ENCODE measurements at places on chromosomes 16 and 17.

GRCh38 chr16:88973007-88973410, 4.0 kb downstream of the CBFA2T3 start:
- H3K4me1 ChIP-seq: peaks cover 18% of the 10 kb centered on the region
- DNase-seq: no peak
- peaks cover 3% of the 10 kb centered on the region for H3K36me3 ChIP-seq
- peaks cover 68% of the 10 kb centered on the region for H3K27me3 ChIP-seq
- no peak overlapping the region for H3K4me3 ChIP-seq

DNA sequence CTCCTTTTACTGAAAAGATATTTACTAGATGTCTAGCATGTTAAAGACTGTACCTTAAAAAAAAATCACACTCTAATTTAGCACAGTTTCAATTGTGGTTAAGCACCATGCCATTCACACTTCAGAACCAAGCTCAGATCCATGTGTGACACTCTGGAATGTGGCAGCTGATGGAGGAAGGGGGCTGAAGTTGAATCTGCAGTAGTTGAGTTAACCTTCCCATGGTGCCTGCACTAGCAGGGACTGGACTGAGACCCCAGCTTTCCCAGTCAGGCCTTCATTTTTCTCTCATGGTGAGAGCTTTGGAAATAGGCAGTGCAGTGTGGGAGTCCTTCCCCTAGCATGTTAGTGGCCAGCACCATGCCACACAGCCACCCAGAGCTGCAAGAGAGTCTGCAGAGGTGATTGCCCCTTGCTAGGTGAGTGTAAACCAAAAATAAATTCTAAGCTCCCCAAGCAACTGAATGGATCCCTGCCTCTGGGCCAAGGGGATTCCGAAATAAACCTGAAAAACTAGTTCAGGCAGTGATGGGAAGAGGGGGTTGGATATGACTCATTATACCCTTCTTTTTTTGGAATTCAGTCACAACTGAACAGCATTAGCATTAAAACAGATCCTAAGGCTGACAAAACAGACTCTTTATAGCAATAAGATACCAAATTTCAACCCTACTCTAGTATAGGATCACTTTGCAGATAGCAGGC, 208.5 kb downstream of the WWOX start:
- H3K4me3 ChIP-seq: no peak overlapping the region
- DNase-seq: no peak
- no peaks in the 10 kb centered on the region for H3K27me3 ChIP-seq
- no peak overlapping the region for H3K27ac ChIP-seq

DNA sequence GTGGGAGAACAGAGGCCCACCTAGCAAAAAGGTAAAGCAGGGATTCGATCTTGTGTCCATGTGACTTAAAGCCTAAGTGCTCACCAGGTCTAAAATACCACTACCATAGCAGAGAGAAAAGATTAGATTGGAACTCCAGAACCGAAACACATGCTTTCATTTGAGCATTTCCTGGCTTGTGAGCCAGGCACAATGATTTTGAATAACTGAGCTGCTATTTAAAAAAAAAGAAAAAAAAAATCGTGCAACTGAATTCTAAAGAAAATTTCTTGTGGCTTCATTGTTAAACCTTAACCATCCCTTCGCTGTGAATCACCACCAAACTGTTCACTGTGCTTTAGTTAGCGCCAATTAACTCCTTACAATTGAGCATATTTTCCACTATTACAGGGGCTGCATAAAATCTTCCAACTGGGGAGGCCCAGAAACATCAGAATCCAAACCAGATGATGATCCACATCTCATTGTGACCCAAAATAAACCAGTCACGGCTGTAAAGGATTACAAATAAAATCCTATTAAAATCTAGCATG, 366.4 kb upstream of the ERCC4 start:
- no peaks in the 10 kb centered on the region for H3K27me3 ChIP-seq
- H3K27ac ChIP-seq: no peak overlapping the region
- peaks cover 2% of the 10 kb centered on the region for H3K36me3 ChIP-seq
- DNase-seq: no peak
- no peaks in the 10 kb centered on the region for H3K4me1 ChIP-seq

GRCh38 chr17:57962279-57963148, 7.3 kb upstream of the CUEDC1 start:
- peaks cover 19% of the 10 kb centered on the region for H3K27me3 ChIP-seq
- DNase-seq: no peak
- H3K27ac ChIP-seq: no peak overlapping the region
- no peaks in the 10 kb centered on the region for H3K36me3 ChIP-seq
- peaks cover 7% of the 10 kb centered on the region for H3K4me1 ChIP-seq

GRCh38 chr17:72121164-72122009, 567 bp downstream of the SOX9 start:
- DNase-seq: no peak
- H3K4me1 ChIP-seq: peaks cover 8% of the 10 kb centered on the region
- peaks cover 58% of the 10 kb centered on the region for H3K27me3 ChIP-seq
- H3K36me3 ChIP-seq: peaks cover 10% of the 10 kb centered on the region

- H3K27ac ChIP-seq: peak overlapping the region; percentile 83
- H3K27me3 ChIP-seq: no peaks in the 10 kb centered on the region
- H3K36me3 ChIP-seq: no peaks in the 10 kb centered on the region
- no peak for DNase-seq
- peaks cover 16% of the 10 kb centered on the region for H3K4me1 ChIP-seq
- peak overlapping the region; percentile 93 for H3K4me3 ChIP-seq
These were observed 756 bp downstream of the TAX1BP3 start for GRCh38 chr17:3667366-3668278.

GRCh38 chr17:4375039-4375748, 8.7 kb upstream of the UBE2G1 start:
- H3K4me3 ChIP-seq: peak overlapping the region; percentile 63
- no peaks in the 10 kb centered on the region for H3K36me3 ChIP-seq
- DNase-seq: no peak

DNA sequence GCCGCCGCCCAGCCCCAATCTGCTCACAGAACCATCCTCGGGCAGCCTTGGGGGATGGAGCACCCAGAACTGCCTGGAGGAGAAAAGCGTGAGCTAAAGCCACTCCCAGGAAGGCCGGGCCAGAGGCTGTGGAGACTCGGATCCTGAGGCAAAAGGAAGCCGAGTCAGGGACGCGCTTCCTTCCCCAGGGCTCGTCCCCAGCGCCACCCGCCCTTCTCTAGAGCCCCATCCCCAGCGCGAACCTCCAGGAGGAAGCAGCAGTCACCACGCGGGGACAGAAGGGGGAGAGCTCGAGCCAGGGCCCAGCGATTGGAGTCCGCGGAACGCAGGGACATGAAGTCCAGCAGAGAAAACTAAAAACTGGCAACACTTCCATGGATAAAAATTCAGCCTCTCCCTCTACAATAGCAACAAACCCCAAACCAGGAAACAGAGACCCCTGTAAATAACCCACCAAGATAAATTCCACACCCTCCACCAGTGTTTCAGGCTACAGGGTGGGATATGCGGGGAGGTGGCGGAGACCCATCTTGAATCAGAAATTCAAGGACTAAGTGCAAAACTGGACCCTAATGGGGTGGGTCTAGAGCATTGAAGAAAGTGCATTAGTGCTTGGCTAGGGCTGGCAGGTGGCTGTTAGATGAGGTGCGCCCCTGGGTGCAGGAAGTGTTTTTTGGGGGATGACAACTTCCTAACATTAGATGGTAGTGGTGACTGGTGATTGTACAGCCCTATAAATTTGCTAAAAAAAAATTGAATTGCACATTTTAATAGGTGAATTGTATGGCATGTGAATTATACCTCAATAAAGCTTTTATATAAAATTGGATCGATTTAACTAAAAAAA, 116.1 kb upstream of the METRNL start:
- H3K27me3 ChIP-seq: no peaks in the 10 kb centered on the region
- no peak overlapping the region for H3K4me3 ChIP-seq
- no peaks in the 10 kb centered on the region for H3K36me3 ChIP-seq
- peaks cover 9% of the 10 kb centered on the region for H3K4me1 ChIP-seq
- no peak overlapping the region for H3K27ac ChIP-seq

DNA sequence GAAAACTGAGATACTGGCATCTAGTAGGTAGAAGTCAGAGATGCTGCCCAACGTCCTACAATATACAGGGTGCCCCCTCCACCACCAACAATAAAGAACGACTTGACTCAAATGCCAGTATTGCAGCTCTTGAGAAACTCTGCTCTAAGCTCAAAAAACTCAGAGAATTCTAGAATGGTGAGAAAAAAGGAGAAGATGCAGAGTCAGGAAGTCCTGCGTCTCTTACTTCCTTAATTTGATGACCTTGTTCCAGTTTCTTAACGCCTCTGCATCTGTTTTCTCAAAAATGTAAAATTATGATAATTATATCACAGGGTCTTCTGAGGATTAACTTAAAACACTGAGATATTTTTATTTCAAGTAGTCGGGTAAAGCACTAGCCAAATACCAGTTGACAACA, 1.7 kb upstream of the HSBP1 start:
- peaks cover 4% of the 10 kb centered on the region for H3K36me3 ChIP-seq
- no peaks in the 10 kb centered on the region for H3K27me3 ChIP-seq
- H3K4me1 ChIP-seq: peaks cover 18% of the 10 kb centered on the region
- H3K4me3 ChIP-seq: no peak overlapping the region
- H3K27ac ChIP-seq: no peak overlapping the region
- no peak for DNase-seq

DNA sequence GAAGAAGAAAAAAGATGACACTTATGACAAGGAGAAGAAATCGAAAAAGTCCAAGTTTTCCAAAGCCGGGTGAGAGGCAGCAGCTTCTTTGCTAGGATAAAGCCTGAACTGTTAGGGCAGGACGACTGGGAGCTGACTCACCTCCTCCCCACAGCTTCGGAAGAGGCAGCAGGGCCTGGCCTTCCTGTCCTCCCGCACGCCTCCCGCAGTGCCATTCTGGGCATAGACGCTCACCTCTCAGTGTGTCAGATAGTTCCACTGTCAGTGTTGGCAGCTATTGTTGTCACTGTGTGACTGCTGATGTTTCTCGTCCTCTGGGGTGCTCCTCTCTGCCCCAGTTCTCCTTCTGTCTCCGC, 12.6 kb downstream of the UBN1 start:
- peaks cover 13% of the 10 kb centered on the region for H3K36me3 ChIP-seq
- no peak overlapping the region for H3K4me3 ChIP-seq
- no peak for DNase-seq
- no peaks in the 10 kb centered on the region for H3K27me3 ChIP-seq

- peaks cover 15% of the 10 kb centered on the region for H3K27me3 ChIP-seq
- no peak for DNase-seq
- H3K4me3 ChIP-seq: no peak overlapping the region
- H3K27ac ChIP-seq: no peak overlapping the region
These were observed 114.1 kb downstream of the C16orf78 start for GRCh38 chr16:49487746-49488145.

GRCh38 chr16:53341792-53342191, 92.5 kb upstream of the RBL2 start:
- H3K27me3 ChIP-seq: no peaks in the 10 kb centered on the region
- no peak overlapping the region for H3K27ac ChIP-seq
- DNase-seq: no peak
- H3K4me1 ChIP-seq: peaks cover 3% of the 10 kb centered on the region

DNA sequence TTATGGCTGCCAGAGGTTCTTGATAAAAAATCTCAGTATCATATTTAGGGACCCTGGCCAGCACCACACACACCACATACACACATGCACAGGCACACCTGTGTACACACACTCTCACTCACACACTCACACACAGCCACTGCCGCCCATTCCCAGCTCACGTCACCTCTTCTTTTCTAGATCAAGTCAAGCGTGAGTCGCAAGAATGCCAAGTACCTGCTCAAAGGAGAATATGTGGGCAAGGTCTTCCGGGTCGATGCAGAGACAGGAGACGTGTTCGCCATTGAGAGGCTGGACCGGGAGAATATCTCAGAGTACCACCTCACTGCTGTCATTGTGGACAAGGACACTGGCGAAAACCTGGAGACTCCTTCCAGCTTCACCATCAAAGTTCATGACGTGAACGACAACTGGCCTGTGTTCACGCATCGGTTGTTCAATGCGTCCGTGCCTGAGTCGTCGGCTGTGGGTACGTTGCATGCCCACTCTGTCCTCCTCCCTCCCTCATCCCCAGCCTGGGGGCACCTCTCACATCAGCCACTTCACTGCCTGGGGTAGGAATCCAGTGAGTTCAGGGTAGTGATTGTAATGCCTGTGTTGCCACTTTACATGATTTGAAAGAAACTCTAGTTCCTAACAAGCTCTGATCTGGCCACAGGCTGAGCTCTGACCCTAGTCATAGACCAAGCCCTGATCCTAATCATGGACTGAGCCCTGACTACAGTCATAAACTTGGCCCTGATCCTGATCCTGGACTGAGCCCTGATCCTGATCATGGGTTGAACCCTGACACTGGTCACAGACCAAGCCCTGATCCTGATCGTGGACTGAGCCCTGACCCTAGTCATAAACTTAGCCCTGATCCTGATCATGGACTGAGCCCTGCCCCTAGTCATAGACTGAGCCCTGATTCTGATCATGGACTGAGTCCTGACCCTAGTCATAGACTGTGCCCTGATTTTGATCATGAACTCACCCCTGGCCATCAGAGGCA, 20.4 kb downstream of the CDH5 start:
- peaks cover 2% of the 10 kb centered on the region for H3K36me3 ChIP-seq
- H3K4me3 ChIP-seq: no peak overlapping the region
- H3K4me1 ChIP-seq: no peaks in the 10 kb centered on the region
- DNase-seq: no peak

- H3K27ac ChIP-seq: peak overlapping the region; percentile 37
- peak overlapping the region; percentile 57 for H3K4me3 ChIP-seq
- DNase-seq: peak; percentile 71
These were observed 6.8 kb upstream of the MEAK7 start for GRCh38 chr16:84511180-84511800.

GRCh38 chr16:54052271-54052670, 234.3 kb downstream of the IRX3 start:
- no peak overlapping the region for H3K4me3 ChIP-seq
- H3K27me3 ChIP-seq: no peaks in the 10 kb centered on the region
- no peak overlapping the region for H3K27ac ChIP-seq
- peaks cover 5% of the 10 kb centered on the region for H3K4me1 ChIP-seq

All from T-helper 17 cell (primary cell).